Stimulated activated naive CD8-positive, alpha-beta T cell treated with anti-CD3 and anti-CD28 coated beads, Interleukin-15, amount 100 ng/mL, for 72 hours (primary cell): ENCODE measurements at places on chromosomes 13 and 19.

DNA sequence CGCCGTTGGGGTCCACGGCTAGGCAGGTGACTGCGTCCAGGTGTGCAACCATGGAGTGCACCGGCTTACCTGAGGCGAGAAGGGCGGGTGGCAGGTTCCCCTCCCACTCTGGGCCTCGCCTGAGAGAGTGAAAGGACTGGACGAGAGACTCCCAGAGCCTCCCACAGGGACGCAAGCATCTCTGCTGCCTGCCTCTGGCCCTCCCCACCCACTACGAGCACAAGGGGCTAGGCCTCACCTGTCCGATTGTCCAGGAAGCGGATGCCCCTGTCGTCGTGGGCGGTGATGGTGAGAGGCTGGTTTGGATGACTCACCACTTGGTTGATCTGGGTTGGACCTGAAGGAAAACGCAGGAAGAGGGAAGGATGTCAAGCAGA, 5.1 kb upstream of the PRKD2 start:
- no peak for DNase-seq

DNA sequence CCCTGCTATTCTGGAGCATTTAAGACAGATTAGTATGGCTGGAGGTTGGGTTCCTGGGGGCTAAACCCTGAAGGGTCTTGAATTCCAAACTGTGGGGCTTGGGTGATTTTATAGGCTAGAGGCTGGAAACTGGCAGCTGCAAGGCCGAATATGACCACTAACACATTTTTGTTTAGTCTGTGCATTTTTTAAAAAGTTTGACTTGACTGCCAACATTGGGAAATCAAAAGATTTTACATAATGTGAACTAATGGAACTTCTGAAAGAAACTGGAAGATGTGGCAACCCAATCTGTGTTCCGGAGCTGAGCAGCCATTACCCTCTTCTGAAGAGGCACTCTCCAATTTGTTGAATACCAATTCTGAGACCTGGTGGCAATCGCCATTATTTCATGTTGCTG, 5.1 kb downstream of the ZNF784 start:
- no peak for DNase-seq

DNA sequence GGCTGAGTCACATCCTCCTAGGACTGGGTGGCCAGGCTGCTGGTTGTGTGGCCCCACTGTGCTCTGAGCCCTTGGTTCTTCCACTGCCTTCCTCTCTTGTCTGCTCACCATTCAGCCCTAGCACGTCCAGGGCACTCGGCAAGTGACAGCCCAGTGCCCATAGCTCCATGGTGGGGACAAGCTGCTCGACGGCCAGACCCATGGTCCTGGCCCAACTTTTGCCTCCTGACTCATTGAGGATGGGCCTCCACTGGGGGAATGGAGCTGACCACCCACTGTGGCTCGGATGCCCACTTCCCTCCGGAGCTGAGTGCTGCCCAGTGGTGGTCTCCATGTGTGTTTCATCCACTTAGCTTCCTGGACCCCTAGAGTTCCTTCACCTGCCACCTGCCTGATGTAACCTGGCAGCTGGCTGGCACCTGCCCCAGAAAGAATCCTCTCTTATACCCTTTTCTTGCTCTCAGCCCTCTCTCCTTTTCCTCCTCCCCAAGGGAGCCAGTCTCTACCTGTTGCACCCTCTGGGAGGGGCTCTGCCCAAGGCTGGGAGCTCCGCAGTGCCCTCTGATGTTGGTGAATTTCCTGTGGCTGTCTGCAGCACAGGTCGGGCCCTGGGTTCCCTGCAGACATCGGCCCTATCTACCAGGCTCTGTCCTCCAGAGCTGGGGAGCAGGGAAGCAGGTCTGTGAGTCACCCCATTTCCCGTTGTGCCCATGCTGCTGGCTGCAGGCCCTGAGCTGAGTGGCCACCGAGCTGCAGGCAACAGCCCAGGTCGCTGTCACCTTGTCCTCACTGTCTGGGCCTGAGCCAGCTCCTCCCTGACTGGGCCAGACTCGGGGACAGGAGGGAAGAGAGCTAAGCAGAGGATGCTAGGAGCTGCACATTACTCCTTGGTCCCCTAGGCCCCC, 7.4 kb downstream of the CHST8 start:
- DNase-seq: no peak

DNA sequence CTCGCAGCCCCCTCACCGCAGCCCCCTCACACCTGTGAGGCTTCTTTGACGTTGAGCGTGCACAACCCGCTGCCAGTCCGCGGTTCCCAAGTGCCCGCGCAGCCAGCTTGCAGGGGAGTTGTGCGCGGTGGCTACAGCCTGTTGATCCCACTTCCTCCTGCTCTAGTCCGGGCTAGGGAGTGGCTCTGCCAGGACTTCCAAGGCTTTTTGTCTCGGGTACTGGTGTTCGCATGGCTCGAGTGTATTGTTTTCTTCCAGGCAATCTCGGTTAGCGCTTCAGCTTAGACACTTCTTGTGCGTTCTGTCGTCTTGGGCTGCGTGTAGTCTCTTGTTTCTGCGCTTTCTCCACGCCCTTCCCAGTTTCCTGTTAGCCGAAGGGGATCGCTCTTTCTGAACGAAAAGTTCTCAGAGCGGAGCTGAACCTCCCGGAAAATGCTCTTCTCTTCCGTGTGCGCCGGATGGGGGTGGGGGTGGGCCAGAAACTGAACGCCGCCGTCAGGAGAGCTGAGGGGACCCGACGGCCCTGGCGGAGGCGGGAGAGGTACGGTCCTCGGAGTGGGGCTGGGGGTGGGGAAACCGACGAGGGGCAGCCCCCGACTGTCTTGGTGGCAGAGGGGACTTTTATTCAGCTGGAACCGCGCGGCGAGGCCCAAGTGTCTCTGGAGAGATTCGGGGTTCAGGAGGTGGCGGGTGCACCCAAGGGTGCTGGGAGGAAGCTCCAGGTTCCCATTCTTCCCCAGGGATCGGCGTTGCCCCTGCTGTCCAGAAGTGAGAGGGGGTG, 697 bp upstream of the DGKH start:
- DNase-seq: peak; percentile 52

GRCh38 chr13:49791315-49791710, 1.2 kb downstream of the KPNA3 start:
- DNase-seq: peak; percentile 9

GRCh38 chr13:113013878-113014751, 45.1 kb downstream of the MCF2L start:
- DNase-seq: no peak

DNA sequence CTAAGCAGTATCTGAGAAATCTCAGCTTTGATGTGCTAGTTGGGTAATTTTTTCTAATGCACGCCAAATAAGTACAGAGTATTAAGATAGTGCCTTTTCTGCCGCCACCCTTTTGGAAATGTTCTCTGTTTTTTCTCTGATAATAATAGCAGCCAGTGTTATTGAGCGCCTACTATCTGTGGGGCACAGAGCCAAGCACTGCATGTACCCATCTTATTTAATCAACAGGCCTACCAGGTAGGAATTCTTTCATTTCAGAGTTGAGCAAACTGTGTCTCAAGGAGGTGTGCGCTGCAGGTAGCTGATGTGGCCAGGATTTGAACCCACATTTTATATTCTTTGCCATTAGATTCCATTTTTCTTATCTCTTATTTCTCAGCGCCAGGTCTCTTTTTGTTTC, 1.4 kb downstream of the EPN1 start:
- DNase-seq: no peak

- DNase-seq: no peak
Observed at GRCh38 chr13:32024750-32025149, 6.8 kb upstream of the FRY start.

- no peak for DNase-seq
Observed at GRCh38 chr19:44539236-44539826, 9.9 kb upstream of the CEACAM20 start.
